ENCODE measurements at places on chromosomes 6 and 20. TPM values are rescaled to one million over a fixed set of nuclear protein-coding genes. Genes with fewer than 3 reads are reported as not detected.
A peak's percentile ranks its signal among the peaks of the same experiment; 100 is the strongest.

GRCh38 chr6:90021711-90022110 lies 127.4 kb downstream of the GJA10 start:
- no peak for DNase-seq

The GNMT gene
- not detected for total RNA-seq

- no peak for DNase-seq
These were observed 166.8 kb downstream of the SAMD5 start for GRCh38 chr6:147675281-147675680.

The MOXD1 gene
- not detected for total RNA-seq

DNA sequence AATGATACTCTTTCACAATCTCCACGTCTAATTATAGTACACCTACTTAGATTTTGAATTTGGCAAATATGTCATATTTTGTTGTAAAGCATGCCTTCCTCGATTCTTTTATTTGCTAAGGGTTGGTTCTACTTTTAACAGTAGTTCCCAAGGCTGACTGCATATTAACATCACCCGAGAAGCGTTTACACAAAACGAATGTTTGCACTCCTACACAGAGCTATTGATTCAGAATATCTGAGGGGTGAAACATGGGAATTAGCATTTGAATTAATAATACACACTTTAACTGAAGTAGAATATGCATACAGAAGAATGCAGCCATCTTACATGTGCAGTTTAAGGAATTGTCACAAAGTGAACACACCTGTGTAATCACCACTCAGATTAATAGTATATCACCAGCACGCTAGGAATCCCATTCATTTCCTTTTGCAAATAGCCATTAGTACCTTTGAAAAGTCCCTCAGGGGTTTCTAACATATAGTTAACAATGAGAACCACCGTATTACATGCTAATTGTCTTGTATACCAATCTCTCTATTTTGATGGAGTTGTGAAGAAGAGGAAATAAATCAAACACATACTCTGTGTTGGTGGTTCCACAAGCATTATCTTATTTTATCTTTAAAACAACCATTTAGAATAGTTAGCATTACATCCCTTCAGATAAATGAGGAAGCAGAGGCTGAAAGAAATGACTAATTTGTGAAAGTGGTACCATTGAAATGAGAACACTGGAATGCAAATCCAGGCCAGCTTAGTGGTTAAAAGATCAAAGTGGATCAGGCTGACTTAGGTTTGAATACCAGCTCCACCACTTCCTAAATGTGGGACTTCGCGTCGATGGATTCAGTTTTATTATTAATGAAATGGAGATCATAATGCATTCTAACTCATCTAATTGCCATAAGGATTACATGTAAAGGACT lies 317.6 kb downstream of the HDGFL1 start:
- no peak for DNase-seq

DNA sequence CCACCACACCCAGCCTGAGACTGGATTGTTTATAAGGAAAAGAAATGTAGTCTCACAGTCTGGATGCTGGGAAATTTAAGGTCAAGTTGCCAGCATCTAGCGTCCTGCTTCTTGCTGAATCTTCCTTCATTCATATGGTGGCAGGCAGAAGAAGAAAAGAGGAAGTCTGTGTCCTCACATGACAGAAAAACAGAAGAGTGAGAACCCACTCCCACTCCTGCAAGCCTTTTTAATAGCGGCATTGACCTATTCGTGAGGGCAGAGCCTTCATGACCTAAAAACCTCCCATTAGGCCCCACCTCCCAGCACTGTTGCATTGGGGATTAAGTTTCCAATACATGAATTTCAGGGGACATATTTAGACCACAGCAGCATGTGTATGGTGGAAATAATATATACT lies 160.8 kb upstream of the BMP2 start:
- DNase-seq = no peak

- DNase-seq = no peak
These were observed 249.1 kb upstream of the PREP start for GRCh38 chr6:105651969-105652368.

The SPATA25 gene
- 0.52 TPM for total RNA-seq

The C6orf15 gene
- total RNA-seq = not detected

GRCh38 chr6:136963259-136963658 lies 41.2 kb downstream of the SLC35D3 start:
- DNase-seq = no peak

DNA sequence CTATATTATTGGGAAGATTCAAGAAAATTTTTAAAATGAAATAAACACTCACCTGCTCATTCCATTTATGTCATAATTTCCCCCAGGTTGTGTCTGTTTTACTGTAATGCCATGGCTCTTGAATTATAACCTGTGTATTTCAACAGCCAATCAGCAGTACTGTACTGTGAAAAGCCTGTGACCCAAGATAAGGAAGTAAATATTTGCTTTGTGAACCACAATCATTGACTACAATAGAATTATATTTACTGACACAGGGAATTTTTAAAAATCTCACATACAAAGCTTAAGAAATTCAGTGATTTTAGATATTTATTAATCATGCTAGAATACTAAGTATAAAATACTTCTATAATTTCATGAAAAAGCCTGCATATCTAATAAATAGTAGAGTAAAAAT lies 6.0 kb downstream of the RGS17 start:
- no peak for DNase-seq

The TCF19 gene
- total RNA-seq = 73.3 TPM

The PTK6 gene
- total RNA-seq = 0.35 TPM

DNA sequence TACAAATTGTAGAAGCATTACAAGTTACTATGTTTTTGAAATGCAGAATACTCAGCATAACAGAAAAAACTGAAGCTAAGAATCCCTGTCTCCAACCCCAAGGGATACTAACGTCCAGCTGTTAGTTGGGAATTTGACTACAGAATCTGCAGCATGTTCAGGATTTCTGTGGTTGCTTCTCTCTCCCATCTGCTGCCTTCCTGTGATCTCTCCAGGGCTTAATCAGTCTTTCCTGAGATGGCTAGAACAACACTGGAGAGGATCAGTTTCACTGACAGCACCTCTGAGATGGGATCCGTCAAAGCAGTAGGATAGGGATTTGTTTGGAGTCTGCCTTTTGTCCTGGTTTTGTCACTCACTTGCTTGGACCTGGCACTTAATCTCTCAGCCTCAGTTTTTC lies 73.3 kb upstream of the NUP153 start:
- DNase-seq = no peak

DNA sequence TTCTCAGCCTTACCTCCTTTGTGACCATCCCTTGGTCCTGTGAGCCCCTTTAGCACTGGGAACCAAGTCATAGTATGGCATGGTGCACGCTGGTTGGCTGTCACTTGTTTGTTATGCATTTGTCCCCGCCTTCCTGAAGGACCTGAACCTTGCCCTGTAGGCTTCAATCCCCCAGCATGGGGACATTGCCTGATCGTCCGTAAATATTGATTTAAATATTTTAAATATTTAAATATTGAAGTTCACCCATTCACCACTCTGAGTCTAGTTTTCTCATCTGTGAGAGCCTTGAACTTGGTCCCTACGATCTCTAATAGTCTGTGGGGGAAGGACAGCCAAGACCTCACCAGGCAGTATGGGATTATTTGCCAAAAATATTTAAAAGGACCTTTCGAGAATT lies 23.8 kb upstream of the PREX1 start:
- DNase-seq = no peak

GRCh38 chr6:32956176-32956575 lies 3.3 kb upstream of the HLA-DMA start:
- no peak for DNase-seq

- DNase-seq = no peak
These were observed 47.2 kb upstream of the TMEM244 start for GRCh38 chr6:129908356-129908755.

- DNase-seq = no peak
These were observed 53.8 kb downstream of the TRIM38 start for GRCh38 chr6:26016245-26016962.

DNA sequence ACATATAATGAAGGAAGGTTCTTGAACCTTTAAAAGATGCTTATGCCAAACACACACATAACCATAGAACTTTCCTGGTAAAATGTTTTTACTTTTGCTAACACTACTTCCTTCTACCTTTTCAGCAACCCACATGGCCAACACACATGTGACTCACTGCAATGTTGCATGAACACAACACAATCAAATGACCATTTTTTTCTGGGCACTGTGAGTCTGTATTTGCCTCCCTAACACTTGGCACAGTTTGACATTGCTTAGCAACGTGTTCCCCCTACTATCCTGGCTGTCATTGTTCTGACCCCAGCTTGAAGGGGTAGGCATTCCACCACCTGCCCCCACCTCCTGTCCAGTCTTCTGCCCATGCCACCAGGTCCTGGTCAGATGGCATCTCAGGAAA lies 204.8 kb upstream of the PRND start:
- no peak for DNase-seq

GRCh38 chr20:663315-664090 lies 10.5 kb upstream of the SRXN1 start:
- DNase-seq = no peak

- no peak for DNase-seq
These were observed 66.4 kb upstream of the ARMH2 start for GRCh38 chr6:24865161-24865560.

- DNase-seq = no peak
These were observed 218.2 kb downstream of the OTOR start for GRCh38 chr20:16966276-16966880.

- DNase-seq = peak; percentile 18
These were observed 56.5 kb downstream of the SHLD1 start for GRCh38 chr20:5806457-5807263.

The PI16 gene
- total RNA-seq = 0.24 TPM
